ENCODE measurements at places on chromosomes 5 and 9.
A peak's percentile ranks its signal among the peaks of the same experiment; 100 is the strongest.

GRCh38 chr9:110541950-110542349, 37.6 kb downstream of the SVEP1 start:
- DNase-seq = no peak

- no peak for DNase-seq
Observed at GRCh38 chr5:36944607-36945225, 68.1 kb downstream of the NIPBL start.

DNA sequence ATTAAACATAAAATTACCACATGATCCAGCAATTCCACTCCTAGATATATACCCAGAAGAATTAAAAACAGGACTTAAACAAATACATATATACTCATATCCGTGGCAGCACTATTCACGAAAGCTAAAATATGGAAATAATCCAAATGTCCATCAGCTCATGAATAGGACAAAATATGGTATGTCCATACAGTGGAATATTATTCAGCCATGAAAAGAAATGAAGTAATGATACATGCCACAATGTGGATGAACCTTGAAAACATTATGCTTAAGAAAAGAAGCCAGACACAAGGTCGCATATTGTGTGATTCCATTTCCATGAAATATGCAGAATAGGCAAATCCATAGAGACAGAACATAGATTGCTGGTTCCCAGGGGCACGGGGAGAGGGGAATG, 24.8 kb upstream of the AFAP1L1 start:
- no peak for DNase-seq

DNA sequence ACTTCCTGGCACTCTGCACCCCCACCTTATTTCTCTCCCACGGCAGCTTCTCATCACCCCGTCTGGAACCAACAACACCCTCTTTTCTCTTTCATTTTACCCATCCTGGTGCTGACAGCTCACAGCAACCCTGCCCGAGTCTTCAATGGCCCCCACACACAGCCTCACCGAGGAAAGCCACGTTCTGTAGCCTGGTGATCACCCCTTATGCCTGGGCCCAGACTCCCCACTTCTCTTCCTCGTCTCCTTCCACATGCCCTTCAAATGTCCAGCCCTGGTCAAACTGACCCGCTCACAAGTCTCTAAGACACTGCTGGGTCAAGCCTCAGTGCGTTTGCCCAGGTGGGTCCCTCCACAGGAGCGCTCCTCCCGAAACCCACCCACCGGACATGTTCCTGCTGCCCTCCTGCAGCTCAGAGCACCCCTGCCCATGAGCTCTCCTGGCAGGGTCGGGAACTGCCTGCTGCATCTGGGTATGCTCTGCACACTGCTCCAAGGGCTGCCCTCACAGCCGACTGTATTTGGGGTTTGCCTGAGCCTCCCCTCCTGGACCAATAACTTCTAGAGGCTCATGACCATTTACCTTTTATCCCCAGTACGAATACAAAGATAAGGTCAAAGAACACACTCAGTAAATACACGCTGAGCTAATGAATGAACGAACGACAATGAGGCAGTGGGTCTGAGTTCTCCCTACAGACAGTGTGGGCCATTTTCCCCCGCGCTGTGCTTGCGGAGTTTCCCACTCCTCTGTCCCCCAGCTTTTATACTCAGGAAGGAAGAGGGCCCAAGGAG, 154.7 kb upstream of the PHYKPL start:
- DNase-seq = no peak

DNA sequence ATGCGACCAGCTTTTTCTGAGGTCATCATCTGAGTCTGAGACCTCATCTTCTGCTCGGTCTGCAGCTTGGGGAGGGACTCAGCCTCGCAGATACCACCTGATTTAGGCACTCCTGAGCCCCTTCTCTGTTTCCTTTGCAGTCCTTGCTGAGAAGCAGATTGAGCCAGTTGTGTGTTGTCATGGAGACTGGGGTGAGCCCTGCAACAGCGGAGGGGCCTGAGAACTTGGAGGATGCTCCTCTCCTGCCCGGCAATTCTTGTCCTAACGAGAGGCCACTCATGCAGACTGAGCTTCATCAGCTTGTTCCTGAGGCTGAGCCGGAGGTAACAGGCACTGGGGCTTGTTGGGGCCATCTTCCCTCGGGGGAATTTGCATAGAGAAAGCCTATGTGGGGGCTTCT, 19.2 kb downstream of the TEX53 start:
- no peak for DNase-seq

- peak; percentile 44 for DNase-seq
Observed at GRCh38 chr5:139543423-139543991, 17.6 kb upstream of the UBE2D2 start.

DNA sequence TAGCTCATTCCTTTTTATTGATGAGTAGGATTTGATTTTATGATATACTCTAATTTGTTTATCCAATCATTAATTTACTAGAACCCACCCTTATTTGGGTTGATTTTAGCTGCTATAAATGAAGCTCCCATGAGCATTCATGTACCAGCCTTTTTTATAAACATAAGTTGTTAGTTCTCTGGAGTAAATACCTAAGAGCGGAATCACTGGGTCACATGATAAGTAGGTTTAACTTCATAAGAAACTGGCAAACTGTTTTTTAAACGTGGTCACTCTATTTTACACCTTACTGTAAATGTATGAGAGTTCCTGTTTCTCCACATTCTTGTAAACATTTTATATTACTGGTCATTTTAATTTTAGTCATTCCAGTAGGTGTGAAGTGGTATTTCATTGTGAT, 364.6 kb downstream of the NPR3 start:
- no peak for DNase-seq

DNA sequence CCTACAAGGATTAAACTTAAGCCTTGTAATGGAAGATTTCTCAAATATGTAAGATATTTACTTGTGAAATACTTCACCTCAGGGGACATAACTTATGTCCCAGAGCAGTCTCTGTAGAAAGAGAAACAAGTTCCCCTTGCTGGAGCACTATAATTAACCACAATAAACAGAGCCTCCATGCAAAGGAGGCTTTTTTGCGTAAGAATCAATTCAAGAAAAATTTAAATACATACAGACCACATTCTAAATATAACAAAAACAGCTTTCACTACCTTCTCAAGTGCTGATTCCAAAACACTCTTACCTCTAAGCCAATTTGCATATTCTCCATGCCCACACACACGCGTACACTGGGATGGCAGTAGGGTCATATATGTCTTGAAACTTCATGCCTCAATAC, 30.7 kb upstream of the CCNB1 start:
- no peak for DNase-seq

GRCh38 chr5:128353441-128354107, 184.5 kb downstream of the FBN2 start:
- DNase-seq = no peak

- no peak for DNase-seq
Observed at GRCh38 chr5:142636093-142636492, 49.8 kb downstream of the FGF1 start.

DNA sequence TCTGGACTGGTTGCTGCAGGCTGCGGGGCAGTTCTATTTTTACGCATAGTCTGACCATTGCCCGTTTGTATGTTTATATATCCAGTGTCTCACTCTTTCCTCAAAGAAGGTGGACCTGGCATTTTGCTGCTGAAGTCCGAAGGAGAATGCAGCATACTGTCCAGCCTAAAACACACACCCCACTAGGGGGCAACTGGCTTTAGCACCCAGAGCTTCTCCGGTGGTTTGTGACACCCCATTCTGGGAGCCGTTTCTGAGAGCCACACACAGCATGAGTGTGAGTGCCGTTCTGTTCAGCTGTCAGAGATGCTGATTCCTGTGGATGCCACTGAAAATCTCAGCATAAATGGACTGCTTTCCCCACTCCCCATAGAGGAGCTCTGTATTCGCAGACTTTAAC, 290.5 kb upstream of the TAS2R1 start:
- no peak for DNase-seq

- no peak for DNase-seq
Observed at GRCh38 chr5:58183078-58183785, 276.7 kb downstream of the PLK2 start.

DNA sequence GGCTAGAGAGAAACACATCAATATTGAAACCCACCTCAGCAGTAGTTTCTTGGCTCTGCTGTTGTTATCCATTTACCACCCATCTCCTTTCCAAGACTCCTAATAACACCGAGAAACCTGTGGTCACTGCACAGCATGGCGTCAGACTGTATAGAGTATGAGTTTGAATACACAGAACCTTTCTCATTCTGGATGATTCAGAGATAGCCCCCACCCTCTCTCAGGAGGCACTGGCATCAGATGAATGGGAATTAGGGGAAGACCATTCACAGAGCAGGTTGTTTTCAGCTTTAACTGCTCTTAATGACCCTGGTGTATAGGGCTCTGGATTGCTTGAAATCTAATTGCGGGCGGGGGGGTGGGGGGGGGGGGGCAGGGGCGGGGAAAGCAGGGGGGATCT, 86.7 kb downstream of the GPR21 start:
- DNase-seq = no peak

- no peak for DNase-seq
Observed at GRCh38 chr5:177546258-177546741, 8.1 kb downstream of the FAM193B start.

- DNase-seq = no peak
Observed at GRCh38 chr9:37035648-37036370, 1.7 kb upstream of the PAX5 start.

DNA sequence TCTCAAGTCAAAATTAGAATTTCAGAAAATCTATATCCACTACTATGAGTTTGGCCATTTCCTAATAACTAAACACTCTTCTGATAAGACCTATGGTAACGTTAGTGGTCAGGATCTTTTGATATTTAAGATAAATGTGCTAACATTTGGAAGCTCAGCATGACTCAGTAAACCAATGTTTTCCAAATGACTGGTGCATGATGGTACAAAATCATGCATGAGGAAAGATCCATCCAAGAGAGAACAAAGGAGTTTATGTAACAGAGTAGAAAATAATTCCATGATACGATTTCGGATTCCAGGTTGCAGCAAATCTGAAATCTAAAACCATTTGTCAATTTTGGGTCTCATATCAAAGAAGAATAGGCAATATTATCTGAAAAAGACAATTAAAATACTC, 279.2 kb downstream of the NSG2 start:
- no peak for DNase-seq

- DNase-seq = no peak
Observed at GRCh38 chr5:68738236-68738635, 355.6 kb upstream of the SLC30A5 start.

- no peak for DNase-seq
Observed at GRCh38 chr9:90854637-90855175, 53.1 kb downstream of the SYK start.

DNA sequence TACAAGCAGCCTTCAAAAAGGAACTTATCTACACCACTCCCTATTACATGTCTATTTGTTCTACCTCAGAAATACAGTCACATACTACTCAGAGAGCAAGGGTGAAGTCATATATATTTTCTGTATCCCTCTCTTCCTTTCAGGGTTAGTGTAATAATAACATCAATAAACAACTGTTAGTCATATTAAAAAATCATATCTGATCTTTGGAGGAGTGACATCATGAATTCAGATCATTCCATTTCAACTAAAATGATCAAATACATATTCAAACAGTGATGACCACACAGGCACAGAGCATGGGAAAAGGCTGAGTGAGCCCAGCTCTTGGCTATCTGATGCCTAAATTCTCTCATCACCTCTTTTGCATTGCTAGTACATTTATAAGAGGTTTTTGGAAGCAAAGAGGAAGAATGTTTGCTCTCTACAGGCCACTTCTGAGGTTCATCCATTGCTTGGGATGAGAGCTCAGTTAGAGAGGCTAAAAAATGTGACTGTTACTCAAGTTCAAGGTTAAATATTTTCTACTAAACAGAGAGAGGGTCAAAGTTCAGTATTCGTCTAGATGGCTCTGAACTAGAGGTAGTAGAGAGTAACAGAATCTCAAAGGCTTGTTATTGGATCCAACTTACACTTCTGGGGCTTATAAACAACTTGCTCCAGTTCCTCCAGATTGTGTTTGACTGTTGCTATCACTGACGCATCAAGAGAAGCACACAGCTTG, 39.0 kb downstream of the RIGI start:
- DNase-seq = no peak

DNA sequence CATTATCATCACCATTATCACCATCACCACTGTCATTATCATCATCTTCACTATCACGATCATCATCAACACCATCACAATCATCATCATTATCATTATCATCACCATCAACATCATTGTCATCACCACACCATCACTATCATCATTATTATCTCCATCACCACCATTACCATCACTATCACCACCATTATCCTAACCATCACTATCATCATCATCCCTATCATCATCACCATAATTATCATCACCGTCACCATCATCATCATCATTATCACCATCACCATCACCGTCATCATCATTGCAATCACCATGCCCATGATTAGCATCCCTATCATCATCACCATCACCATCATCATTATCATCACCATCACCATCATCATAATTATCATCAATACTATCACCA, 311.9 kb downstream of the IRX2 start:
- no peak for DNase-seq

- DNase-seq = no peak
Observed at GRCh38 chr5:90014420-90014819, 395.1 kb downstream of the CETN3 start.

Measured in activated naive CD4-positive, alpha-beta T cell treated with anti-CD3 and anti-CD28 coated beads, Interleukin-2, amount 50 U/mL, for 16 hours (primary cell).